Pulmonary artery endothelial cell (primary cell): ENCODE measurements at places on chromosomes 12 and 14.

- no peak for DNase-seq
Measured at GRCh38 chr14:39396448-39396847, 35.8 kb downstream of the FBXO33 start.

DNA sequence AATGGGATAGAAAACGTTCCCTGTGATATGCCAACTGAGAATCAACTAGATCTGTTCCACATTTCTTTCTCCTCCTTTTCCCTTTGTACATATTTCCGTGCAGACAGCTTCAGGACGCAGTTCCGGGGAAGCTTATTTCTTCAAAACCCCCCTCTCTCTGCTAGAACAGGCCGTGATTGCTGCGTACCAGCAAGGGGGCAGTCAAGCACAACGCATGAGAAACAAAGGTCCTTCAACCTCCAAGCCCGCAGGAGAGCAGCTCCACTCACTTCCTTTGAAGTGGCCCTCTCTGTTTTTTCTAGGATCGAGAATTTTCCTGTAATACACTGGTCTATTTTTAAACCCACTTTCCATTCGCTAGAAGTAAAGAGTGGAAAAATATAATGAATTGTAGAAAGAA is 80.8 kb downstream of the ZNF664 start:
- DNase-seq, result peak; percentile 59

- no peak for DNase-seq
Measured at GRCh38 chr12:83132360-83132759, 445.7 kb downstream of the TMTC2 start.

- no peak for DNase-seq
Measured at GRCh38 chr14:34507459-34507858, 32.0 kb downstream of the EAPP start.

DNA sequence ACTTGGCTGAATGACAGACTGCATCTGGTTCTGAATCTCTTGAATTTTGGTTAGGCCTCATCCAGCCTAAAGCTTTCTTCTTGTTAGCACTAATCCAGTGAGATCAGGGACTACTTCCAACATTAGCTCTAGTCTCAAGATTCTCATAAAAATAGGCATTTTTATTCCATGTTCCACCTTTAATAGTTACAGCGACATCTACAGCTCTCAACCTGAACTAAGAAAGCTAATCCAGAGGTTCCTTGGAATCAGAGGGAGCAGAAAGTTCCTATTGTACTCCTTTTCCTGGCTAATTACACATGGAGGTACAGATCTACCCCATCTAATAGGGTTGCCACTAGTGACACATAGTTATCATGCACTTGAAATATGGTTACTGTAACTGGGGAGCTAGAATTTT is 391.9 kb downstream of the RMST start:
- no peak for DNase-seq

- DNase-seq, result no peak
Measured at GRCh38 chr12:57590479-57590863, 521 bp upstream of the PIP4K2C start.

- DNase-seq, result no peak
Measured at GRCh38 chr14:69342928-69343525, 55.1 kb downstream of the ERH start.

- no peak for DNase-seq
Measured at GRCh38 chr14:40760704-40761103, 846.0 kb upstream of the LRFN5 start.

DNA sequence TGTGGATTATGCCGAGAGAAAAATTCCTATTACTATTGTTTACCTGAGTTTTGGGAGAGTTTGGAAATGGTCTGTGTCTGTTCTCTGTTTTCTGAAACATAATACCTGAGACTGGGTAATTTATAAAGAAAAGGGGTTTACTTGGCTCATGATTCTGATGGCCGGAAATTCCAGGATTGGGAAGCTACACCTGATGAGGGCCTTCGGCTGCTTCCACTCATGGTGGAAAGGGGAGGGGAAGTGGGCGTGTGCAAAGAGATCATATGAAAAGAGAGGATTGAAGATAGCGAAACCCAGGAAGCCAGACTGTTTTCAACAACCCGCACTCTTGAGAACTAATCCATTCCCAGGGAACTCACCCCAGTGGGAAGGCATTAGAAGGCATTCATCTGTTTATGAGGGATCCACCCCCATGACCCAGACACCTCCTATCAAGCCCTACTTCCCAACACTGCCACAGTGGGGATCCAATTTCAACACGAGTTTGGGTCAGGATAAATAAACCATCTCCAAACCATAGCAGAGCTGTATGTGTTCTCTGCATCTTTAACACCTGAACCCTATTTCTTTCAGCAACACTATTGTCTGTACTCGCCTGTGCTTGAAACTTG is 51.1 kb downstream of the APAF1 start:
- no peak for DNase-seq

- DNase-seq, result peak; percentile 60
Measured at GRCh38 chr12:90816353-90817089, 138.5 kb downstream of the CCER1 start.

DNA sequence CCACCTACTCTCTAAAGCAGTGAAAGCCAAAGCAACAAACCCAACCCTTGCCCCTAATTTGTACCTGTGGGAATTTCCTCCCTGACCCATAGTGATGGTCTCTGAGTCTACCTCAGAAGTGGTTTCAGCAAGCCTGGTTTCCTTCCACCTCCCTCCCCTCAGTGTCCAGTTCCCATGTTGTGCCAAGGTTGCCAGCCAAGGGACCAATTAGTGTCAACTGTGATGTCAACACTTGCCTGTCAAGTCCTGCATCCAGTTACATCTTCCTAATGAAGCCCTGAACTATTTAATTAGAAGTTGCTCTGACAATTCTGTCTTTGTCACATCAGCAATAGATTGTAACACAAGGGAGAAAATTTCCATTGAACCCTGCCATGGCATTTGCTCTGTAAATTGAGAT is 194.4 kb upstream of the CCDC196 start:
- DNase-seq, result no peak

DNA sequence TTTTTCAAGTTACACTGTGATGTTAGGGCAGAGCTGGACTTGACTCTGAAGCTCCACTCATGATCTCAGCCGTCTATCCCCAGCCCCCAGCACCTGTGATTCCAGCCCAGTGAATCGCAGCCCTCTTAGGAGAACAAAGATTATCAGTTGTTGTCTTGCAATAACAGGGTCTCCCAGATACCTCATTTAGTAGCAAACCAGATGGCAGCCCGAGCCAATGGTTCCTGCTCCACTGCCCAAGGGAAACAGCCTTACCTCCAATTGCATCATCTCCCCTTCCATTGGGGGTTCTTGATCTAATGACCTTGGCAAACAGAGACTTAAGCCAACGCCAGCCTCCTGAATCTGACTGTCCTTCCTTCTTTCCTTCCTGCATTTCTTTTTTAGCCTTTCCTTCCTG is 371.2 kb downstream of the BCL11B start:
- no peak for DNase-seq

DNA sequence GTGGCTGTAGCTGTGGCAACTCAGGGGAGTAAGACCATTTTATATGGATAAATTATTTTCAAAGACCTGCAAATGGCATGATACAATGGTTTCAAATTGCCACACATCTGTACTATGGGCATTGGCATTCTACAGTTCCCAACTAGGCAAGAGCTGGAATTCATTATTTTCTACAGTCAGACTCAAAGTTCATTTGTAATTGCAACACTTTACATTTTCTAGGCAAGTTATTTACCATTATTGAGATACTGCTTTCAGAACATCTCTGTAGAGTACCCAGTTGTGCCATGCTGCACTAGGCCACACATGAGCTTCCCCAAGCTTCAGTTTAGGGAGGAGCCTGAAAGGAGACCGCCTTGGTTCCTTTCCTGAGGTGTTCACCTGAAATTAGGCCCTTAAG is 8.0 kb upstream of the ATG14 start:
- DNase-seq, result no peak

- no peak for DNase-seq
Measured at GRCh38 chr14:68622856-68623255, 170.0 kb downstream of the ZFP36L1 start.

DNA sequence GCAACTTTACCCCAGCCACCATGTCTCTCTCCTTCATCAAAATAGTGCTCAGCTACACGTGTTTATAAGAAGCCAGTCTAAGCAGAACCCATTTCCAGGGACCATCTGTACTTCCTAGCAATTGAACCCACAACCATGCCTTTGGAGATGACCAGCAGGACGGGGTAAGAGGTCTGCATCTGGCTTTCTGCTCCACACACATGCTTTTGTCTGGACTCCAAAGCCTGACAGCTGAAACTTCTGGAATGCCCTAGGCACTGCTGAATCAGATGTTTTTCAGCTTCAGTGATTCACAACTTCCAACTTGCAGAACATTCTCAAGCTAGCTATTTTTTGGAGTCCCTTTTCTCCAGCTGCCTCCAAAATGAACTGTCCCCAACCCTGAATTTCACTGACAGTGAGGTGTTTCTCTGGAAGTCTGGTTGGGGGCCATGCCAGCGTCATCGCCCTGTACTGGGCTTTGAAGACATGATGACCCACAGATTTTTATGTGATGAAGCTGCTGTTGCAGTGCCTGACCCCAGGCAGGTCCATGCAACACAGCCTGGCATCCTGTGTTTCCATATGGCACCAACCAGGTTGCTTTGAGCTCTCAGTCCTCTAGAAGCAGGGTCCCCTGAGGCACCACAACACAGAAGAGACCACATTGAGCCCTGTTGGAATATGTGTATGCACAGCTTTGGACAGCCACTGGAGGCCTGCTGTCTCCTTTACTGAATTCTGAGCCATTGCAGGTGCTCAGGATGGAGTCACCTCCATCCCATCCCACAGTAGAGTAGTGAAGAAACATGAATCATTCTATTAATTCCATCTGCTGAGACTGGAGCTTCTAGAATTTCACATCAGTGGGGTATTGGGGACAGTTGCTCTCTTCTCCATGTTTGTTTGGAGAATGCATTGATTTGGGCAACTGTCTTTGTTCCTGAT is 80.2 kb downstream of the NUAK1 start:
- DNase-seq, result no peak

DNA sequence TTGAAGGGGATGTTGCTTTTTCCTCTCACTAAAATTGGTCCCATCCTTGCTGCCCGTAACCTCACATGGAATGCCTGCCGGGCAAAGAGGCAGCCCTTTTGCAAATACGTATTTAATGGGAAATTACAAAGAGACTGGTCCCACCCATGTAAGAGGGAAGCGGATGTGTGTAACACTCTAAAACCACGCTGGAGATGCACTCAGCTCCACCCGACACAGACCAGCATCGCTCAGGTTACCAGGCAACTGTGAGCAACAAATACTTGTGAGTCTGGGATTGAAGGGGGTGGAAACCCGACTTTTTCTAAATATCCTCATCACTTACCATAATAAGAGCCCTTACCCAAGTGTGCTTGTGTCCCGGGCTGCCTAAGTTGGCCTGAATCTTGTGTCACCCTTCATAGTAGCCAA is 47.7 kb downstream of the ELK3 start:
- DNase-seq, result no peak

GRCh38 chr14:105426416-105427130 is 6.9 kb downstream of the MTA1 start:
- DNase-seq, result no peak

- DNase-seq, result no peak
Measured at GRCh38 chr12:80679346-80680131, 27.9 kb upstream of the MYF6 start.
